ENCODE measurements at places on chromosomes 7 and 10.

DNA sequence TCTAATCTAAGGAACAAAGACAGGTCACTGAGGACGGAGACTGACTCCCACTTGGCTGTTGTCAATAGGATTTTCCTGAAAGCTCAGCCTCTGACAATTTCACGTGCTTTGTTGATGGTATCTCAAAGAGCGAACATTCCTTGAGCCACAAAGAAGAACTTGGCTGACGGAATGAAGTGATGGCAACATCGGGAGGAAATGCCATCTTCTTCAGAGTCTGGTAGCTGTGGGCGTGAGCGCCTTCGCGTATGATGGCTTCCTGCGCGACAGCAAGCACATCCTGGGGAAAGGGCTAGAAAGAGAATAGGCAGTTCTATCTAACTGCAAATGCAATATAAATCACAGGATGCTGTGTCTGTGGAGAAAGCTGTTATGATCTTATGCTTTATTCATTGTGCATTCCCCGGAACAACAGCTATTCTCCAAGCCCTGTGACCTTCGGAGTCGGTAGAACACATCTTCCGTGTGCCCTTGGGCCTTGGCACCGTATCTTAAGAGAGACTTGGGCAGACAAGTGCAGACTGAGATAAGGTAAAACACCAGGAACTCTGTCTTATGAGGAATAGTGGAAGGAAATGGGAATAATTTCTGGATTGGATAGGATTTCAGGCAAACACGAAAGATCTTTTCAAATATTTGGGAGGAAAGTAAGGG lies 19.6 kb upstream of the GTPBP4 start:
- DNase-seq: no peak

GRCh38 chr10:120456143-120456625 lies 843 bp upstream of the PLPP4 start:
- no peak for DNase-seq

DNA sequence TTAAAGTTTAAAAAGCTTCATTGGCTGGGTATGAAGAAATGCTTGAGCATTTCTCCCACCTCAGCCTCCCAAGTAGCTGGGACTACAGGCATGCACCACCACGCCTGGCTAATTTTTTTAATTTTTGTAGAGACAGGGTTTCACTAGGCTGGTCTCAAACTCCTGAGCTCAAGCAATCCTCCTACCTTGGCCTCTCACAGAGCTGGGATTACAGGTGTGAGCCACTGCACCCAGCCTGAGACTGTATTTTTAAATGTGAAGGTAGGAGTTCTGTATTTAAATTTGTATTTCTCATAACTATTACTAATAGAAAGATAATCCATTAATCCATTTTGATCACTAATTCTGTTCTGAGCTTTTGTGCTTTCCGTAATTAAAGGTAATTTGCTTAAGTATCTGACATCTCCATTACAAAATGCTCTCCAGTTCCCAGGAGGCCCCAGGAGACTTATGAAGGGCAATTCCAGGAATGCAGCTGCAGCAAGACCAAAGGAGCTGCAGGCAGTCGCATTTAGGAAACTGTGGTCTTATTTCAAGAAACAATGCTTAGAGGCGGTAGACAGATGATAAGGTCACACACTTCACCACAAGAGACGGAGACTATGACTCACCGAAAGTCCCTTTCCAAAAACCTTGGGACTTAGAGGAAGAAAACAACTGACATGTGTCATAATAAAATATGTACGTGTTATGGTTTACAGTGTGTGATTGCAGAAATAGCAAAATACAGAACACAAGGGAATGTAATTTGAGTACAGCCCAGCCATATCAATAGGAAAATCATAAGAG lies 23.3 kb downstream of the YAE1 start:
- no peak for DNase-seq

DNA sequence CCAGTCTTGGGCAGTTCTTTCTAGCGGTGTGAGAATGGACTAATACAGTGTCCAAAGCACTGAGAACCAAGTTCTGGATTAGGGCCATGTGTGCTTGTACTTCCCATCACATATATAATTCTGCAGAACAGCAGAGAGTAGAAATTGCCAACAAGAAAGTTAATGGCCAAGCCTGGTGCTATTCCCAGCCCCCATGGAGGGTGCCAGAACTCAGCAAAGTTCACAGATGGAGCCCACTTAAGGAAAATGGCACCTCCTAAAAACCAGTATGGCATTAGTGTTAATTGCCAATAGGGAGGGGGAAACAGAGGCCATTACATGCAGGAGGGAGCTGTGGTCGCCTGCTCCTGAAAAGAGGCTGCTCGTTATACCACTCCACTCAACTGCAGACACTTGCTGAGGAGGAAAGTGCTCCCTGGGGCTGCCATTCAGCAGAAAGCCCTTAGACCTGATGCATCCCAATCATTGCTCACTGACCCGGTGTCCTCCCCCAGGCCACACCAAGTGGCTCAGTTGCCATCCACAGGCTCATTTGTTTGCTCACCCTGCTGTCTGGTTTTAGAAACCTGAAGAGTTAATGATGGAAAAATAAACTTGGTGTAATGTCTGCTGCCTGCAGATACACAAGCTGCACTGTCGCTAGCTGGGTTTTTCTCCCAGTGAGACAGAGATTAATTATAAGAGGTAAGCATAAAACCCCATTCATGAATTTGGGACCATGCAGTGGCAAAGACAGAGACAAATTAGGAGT lies 280.6 kb downstream of the GFRA1 start:
- no peak for DNase-seq

DNA sequence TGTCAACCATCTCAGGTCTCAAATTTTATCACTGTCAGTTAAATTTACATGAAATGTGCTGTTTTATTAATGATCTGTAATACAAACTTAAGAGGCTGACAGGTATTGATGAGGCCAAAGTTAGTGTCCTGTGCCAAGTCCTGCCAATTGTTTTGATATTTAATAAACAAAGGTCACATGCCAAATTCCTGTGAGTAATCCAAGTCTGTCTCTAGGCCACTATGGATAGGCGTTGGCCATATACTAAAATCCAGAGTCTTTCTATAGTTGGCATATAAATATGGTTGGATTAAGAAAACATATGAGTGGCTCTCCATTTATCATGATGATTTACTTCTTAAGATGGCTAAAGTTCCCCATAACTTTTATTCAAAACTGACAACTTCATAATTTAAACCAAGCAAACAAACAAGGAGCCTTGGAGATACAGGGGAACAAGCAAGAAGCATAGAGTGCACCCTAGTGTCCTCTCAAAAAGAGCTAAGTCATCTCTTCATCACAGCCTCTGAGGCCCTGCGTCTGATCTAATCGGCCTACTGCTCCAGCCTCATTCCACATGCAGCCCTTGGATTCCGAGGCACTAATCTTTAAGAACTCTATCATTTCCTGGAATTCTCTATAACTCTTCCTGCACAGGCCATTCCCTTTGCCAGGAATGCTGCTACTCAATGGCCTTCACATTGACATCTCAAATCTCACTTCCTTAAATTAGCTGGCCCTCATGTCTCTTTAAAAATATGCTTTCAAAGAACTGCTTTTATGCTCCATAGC lies 32.7 kb upstream of the NRCAM start:
- no peak for DNase-seq

GRCh38 chr10:43053825-43054224 lies 23.0 kb upstream of the RET start:
- DNase-seq: no peak

DNA sequence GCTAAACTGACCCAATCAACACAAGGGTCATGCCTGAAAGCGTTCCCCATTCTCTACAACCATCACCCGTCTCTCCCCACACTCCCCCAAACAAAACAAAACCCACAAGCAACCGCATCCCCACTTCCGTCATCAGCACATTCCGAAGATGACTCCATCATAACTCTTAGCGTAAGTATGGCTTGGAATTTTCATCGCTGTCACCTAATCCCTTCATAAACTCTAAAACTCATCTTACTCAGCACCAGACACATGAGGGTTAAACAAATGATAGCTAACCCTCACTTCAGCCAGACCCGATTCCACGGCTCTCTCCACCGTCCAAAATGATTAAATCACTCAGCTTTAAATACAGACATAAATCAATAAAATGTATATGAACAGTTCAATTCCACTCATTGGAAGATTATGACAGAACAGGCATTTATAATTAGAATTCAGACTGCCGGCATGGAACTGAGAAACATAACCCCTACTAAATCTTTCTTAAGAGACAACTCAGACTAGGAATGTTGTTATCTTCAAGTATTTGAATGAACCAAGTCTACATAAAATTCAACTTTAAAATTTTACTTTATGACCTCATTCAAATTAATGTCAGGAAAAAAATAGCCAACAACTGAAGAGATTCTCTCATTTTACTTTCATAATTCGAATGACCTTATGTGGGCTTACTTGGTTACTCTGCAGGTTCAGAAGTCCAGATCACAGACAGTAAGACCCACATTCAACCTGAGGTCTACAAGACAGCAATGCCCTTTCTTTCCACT lies 215.9 kb downstream of the PARD3 start:
- no peak for DNase-seq

- no peak for DNase-seq
Observed at GRCh38 chr10:86403183-86403797, 36.7 kb upstream of the GRID1 start.

DNA sequence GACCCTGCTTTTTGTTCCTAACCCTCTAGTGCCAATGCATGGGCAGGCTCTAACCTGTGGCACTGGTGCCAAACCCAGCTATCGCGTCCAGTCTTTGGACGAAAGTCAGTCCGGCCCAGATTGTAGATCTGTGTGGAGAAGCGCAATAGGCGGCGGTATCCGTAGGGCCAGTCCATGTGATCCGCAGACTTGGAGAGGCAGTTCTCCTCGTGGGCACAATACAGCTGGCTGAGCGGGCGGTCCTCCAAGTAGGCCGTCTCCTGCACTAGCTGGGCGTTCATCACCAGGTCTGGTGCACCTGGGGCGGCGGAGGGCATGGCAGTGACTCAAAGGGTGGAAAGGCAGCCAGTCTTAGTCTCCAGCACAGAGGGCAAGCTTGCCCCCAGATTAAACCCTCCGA lies 14.5 kb downstream of the LOXL4 start:
- no peak for DNase-seq

GRCh38 chr10:19468413-19468812 lies 347.8 kb upstream of the PLXDC2 start:
- no peak for DNase-seq

DNA sequence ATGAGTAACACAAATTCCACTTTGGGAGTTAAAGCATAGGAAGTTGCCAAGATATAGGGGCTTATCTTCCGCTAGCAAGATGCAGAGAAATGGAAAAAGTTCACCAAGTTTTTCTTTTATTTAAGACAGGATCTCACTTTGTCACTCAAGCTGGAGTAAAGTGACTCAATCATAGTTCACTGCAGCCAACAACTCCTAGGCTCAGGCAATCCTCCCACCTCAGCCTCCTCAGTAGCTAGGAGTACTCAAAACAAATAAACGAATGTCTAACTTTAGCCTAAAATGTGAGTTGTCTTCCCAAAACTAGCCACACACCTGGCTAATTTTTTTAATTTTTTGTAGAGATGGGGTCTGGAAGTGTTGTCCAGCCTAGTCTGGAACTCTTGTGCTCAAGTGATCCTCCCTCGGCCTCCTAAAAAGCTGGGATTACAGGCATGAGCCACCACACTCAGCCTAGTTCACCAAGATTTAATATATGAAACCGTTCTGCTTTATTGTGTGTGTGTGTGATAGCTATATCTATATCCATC lies 9.9 kb downstream of the VIM start:
- no peak for DNase-seq

DNA sequence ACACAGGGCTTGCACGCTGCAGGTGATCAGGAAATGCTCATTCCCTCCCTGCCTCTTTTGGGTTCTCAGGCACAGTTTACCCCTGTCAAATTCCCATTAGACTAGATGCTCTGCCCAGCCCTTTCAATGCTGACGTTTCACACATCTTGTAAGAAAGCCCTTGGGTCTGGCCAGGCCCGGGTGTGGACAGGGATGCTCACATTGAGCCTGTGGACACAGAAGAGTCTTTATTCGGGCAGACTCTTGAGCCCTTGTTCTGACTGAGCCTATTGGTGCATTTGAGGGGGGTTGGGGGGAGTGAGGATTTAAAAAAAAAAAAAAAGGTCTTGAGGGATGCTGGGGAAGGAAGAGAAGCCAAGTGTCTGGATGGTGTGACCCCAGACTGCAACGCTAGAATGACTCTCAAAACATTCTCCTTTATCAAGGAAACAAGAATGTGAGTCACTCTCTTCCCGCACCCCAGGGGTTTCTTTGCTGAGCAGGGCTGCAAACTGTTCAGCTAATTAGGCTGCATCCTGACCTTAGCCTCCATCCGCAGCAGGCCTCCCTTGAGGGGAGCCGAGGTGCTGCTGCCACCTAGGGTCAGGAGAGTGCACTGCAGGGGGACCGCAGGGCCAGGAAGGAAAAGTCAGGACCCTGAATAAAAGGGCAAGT lies 53.6 kb upstream of the TMEM72 start:
- peak; percentile 21 for DNase-seq

- DNase-seq: no peak
Observed at GRCh38 chr10:3470191-3470590, 297.6 kb upstream of the PITRM1 start.

GRCh38 chr10:27893358-27893954 lies 105.4 kb downstream of the ODAD2 start:
- DNase-seq: no peak

DNA sequence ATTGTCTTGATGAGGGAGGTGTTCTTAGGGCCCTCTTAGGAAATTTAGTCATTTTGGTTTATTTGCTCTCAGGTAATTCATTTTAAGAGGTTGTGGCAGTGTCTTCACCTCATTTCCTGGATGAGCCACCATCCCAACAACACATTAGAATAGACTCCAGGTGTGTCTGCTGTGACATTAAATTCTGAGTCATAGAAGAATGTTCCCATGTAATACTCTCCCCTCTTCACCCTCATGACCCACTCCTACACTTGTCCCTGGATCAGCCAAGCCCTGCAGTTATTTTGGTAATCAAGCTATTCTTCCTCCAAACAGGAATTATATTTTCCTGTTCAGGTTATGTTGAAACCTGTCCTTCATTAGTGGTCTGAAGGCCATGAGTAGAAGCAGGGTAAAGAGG lies 944.1 kb downstream of the SORCS3 start:
- no peak for DNase-seq

- DNase-seq: no peak
Observed at GRCh38 chr10:102243309-102243708, 2.0 kb upstream of the PITX3 start.

- no peak for DNase-seq
Observed at GRCh38 chr7:104700336-104700735, 313.7 kb upstream of the KMT2E start.

DNA sequence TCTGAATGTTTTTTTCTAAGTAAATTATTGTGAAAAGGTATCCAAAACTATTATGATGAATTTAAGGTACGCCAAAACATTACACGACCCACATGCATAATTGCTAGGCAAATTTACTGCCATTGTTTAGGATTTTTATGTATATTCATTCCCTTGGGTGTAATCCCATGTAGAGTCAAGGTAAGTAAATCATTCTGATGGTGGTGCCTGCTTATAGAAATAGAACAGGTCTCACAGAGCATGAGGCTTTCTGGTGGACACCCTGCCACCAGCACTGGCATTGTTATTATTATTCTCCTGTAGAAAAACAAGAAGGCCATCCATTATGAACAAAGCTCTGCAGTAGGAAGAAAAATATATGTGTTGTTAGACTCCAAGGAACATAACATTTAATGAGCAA lies 111.7 kb upstream of the ZNF804B start:
- no peak for DNase-seq
